ENCODE measurements at places on chromosomes 12 and 14. TPM values are rescaled to one million over a fixed set of nuclear protein-coding genes. Genes with fewer than 3 reads are reported as not detected.

GRCh38 chr12:111788178-111788654, 21.5 kb downstream of the ALDH2 start:
- DNase-seq: no peak

GRCh38 chr12:98922871-98923270, 277.8 kb downstream of the APAF1 start:
- no peak for DNase-seq

DNA sequence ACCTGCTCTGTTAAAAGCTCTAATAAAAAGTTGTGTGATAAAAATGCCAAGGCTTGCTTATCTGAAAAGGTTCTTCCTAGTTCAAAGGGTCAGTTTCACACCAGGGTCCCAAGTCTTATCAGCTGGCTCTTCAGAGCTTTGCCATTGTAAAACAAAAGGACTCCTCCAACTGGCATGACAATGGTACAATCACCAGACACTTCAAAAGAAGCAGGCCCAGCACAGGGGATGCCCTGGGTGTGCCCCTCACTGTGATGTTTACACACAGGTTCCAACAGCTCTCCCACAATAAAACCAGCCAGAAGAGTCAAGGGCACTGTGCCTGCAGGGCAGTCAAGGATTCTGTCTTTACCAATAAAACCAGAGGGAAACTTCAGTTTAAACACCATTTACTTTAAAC, 78.7 kb downstream of the PRICKLE1 start:
- DNase-seq: no peak

DNA sequence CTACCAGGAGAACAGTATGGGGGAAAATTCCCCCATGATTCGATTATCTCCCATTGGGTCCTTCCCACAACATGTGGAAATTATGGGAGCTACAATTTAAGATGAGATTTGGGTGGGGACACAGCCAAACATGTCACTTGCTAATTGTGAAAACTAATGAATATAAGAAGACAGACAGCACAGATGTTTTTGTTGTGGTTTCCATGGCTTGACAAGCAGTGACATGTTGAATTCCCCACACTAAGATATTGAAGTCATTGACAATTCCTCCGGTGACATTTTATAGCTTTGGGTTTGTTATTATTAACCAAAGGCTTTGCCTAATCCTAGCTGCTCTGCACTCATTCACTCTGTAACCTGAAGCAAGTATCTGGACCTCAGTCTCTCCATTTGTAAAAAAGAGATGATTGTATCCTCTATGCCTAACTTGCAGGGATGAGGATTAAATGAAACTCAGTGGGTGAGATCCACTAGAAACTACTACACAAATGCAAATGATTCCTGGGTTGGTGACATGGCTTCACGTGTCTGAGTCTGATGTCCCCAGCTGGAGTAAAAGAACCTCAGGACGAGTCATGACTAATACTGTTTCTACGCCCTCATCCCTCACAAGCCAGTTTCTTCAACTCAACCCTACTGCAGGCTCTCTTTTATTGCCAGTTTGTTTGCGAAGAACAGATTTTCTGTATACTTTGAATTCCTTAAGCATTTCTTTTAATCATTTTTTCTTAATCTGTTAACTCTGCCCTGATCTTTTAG, 71.6 kb downstream of the ASCL1 start:
- DNase-seq: no peak

Gene UTP20
- total RNA-seq: 23.2 TPM

Gene ALDH1L2
- 0.09 TPM for total RNA-seq

Data from A172 (cell line).